ENCODE measurements at places on chromosomes 5 and 9.

- no peak for DNase-seq
These were observed 732 bp upstream of the MCIDAS start for GRCh38 chr5:55227664-55228430.

- DNase-seq = no peak
These were observed 513.7 kb downstream of the CDK5RAP2 start for GRCh38 chr9:120066315-120066714.

DNA sequence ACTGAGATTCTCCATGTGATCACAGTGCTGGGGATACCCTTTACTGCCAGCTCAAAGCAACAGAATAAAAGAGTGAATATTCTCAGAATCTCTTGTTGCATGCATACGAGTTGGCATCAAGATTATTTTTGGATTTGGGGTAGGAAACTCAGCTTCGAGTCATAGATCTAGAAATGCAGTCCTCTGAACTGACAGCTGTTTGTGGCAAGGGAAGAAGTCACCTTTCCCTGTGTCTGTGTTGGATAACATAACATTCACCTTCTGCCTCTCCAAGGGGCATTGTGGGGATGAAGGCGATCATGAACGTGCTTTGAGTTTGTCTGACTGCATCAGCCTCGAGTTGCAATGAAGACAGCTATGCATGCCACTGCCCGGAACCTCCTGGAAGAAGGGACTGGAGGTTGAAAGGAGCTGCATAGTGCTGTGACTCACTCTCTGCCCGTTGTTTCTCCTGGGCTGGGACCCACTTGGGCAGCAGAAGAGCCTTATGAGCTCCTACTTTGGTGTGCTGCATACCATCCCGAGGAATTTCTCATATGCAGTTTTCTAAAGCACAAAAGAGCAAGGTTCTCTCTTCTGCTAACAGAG, 231.7 kb downstream of the ARHGAP26 start:
- DNase-seq = no peak

GRCh38 chr5:58188262-58188651, 271.6 kb downstream of the PLK2 start:
- DNase-seq = no peak

- no peak for DNase-seq
These were observed 68.0 kb downstream of the POU5F2 start for GRCh38 chr5:93673316-93673954.

- no peak for DNase-seq
These were observed 158.3 kb upstream of the MAP3K1 start for GRCh38 chr5:56656846-56657726.

DNA sequence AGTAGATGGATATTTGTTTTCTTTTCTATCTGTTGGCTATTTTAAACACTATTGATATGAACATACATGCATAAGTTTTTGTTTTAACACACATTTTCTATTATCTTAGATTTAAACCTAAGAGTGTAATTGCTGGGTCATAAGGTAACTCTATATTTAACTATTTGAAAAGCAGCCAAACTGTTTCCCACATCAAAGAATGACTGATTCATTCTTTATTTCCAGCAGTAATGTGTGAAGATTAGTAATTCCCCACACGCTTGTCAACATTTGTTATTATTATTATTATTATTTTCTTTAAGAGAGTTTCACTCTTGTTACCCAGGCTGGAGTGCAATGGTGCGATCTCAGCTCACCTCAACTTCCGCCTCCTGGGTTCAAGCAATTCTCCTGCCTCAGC, 1495.8 kb downstream of the EFNA5 start:
- no peak for DNase-seq

DNA sequence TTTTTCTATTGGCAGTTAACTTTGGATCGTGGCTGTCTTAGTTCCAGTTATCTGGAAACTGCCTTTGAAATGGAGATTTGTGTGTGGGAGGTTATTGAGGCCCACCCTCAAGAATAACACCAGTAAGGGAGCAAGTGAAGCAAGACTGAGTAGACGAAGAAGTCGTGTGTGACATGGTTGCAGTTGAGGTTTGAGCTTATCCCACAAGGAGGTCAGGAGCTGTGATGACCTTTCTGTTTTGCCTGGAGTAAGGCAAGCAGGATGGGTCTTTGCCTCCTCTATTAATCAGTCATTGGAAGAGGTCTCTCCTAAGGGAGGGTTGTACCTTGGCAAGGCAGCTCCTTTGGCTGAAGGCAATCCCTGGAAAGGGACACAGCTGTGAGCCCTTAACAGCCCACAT, 49.6 kb upstream of the CTXN3 start:
- no peak for DNase-seq

DNA sequence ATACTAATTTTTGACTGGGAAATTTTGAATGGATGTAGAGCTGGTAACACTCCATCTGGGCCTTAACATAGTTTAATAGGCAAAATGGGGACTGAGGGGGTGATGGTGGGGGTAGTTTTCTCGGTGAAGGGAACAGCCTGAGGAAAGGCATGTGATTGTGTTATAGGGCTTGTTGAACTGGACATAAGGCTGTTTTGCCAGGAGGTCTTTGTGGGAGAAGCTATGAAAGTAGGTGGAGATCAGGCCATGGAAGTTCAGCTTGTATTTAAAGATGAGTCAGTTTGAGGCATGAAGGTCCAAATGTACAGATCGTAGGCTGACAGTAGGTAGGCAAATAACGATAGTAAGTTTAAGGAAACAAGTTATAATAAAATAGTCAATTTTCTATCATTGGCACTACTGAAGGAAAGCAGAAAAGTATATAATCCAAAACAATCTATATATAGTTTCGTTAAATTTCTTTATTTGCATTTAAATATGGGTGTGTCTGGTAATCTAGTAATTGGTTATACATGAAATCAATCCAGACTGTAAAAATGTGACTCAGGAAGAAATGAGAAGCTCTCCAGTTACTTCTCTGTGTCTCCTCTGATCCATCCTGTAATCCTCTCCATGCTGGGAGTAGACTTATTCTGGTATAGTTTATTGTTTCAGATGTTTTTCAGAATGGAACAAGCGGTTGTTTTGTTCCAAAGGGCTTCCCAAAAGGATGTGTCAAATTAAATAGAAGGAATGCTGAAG, 2.8 kb downstream of the CSNK1G3 start:
- DNase-seq = no peak

DNA sequence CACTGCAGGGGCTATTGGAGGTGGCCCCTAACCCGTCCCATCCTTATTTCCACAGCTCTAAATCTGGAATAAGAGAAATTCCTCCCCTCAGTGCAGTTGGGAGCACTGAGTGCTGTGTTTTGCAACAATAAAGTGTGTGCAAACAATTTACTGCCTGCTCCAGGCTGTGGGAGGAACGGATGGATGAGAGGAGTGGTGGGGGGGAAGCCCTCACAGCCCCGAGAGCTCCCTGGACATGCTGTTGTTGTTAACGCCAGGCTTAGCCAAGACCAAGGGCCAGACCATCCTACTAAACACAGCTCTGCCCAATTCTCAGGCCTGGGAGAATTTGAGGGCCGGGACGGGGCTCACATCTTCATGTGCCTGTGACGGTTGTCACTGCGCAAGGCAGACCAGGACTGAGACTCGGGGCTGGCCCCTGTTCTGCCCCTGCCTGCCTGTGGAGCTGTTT, 200.2 kb downstream of the DAB2IP start:
- DNase-seq = no peak

DNA sequence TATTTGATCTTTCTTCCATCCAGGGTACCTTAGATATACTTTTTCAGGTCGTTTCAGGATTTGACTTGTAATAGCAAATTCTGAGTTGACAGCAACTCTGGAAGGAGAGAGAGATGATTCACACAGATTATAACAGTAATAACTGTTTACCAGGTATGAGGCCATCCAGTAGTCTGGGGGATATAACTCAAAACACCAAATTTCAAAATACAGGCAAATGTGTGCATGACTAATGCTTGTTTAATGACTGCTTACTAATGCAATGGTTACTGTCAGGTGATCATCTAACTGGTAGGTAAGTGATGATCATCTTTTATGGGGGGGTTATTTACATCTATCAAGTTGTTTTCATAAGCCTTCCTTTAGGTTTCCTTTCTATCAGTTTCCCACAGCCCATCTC, 412.3 kb downstream of the MAT2B start:
- DNase-seq = no peak

DNA sequence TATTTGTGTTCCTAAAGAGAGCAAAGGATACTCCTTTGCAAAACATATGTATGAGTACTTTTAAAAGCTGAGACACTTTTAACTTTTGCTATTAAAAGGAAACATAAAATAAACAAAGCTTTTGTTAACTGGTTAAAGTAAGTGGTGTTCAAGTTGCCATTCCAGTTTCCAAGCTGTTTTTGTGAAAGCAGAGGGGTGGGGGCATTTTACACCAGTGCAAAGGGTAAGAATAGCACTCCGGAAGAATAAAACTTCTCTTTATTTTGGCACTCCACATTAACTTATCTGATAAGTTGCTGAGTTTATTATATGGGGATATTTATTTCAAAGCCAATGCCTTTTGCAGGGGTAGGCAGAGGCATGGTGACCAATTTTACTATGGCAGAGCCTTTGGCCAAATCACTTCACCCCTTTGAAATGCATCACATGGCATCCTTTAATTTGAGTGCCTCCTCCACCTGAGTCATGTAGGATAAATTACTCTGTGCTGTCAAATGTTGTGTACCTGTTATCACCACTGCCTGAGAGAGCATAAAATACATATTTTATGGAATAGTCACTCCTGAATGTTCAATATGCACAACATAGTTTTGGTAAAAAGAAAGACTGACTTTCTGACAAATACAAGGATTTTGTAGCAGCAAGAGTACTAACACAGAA, 62.9 kb downstream of the MLLT3 start:
- no peak for DNase-seq

GRCh38 chr9:125885405-125886034, 138.3 kb downstream of the PBX3 start:
- no peak for DNase-seq

- no peak for DNase-seq
These were observed 88.2 kb upstream of the ZNF618 start for GRCh38 chr9:113787871-113788270.

DNA sequence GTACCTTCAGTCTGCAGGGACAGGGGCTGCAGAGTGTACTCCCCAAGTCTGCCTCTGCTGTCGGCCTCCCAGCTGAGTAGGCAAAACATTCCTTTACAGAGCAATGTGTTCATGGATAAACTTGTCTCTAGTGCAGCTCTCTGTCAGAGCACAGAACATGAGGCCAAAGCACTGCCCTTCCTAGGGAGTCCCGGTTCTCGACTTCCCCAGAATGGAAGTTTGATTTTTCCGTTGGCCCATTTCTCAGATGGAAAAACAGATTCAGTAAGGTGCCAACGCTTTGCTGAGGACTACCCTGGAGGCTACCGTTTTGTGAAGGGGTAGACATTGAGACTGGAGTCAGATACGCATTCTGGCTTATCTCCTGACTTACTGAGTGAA, 422 bp upstream of the TRIM32 start:
- DNase-seq = no peak

- DNase-seq = no peak
These were observed 4.0 kb upstream of the ZBTB34 start for GRCh38 chr9:126856326-126856877.

GRCh38 chr5:157816682-157817386, 42.1 kb downstream of the CLINT1 start:
- DNase-seq = no peak

DNA sequence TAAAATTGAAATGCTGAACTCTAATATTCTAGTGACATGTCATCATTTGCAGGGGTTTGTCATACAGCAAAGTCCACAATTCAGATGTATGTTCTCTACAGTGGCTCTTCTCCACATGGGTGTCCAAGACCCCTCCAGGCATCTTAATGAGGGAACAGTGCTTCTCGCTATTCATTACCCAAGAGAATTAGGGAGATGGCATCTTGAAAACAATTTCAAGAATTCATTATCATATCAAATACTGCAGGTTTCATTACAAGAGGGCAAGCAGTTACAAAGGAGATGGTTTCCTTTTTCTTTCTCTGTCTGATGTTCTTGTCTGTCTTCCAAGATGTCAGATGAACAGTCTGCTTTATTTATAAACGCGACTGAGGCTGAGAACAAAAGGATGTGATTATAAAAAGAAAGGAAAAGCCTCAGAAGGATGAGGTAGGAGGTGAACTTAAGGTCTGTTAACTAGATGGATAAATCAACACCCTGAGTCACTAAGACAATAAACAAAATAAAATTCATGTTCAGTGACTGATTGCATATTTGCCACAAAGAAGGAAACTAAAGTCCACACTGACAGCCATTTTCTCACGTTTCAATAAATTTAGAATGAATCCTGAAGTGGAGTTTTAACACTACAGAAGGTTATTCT, 326.7 kb upstream of the EFNA5 start:
- DNase-seq = no peak

DNA sequence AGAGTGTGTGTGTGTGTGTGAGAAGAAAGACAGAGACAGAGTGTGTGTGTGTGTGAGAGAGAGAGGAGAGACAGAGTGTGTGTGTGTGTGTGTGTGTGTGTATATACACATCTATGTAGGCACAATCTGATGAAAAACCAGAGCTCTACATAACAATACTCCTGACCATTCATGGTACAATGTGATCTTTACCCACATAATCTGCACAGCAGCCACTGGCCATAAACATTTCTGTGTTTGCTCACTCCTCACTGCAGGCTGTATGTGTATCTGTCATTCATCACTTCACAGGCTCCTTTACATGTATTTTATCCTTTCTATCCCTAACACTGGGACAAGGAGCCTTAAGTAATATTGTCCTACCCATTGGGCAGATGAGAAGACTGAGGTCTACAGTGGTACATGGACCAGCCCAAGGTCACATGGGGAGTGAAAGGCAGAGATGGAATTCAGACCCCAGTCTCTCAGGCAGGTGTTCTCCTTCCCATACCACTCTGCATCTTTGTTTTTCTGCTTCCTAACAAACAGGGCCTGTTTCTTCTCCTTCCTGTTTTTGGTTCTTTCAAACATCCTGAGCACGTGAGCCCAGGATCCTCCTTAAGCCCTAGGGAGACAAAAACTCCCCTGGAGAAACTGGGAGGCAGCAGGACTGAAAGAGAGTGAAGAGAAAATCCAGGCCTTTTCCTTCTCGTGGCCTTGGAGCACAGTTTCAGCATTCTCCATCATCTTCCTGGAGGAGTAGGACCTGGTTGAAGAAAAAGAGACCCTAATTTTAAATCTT, 201.7 kb upstream of the MSX2 start:
- no peak for DNase-seq

DNA sequence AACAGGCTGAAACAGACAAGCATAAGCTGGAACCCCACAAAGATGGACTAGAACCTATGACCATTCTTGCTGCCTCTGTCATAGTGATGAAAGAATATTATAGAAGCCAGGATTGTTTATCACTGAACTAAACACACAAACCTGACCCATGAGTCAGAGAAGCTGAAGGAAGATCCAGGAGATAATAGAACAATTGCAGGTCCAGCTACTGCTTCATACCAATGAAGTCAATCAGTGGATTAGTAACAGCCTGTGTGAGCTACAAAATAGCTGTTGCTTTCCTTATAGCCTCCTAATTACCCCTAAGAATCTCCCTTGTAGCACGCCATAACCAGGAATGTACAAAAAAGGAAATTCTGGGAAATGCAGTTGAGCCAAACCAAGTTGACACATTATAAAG, 459.9 kb upstream of the ZNF462 start:
- no peak for DNase-seq

DNA sequence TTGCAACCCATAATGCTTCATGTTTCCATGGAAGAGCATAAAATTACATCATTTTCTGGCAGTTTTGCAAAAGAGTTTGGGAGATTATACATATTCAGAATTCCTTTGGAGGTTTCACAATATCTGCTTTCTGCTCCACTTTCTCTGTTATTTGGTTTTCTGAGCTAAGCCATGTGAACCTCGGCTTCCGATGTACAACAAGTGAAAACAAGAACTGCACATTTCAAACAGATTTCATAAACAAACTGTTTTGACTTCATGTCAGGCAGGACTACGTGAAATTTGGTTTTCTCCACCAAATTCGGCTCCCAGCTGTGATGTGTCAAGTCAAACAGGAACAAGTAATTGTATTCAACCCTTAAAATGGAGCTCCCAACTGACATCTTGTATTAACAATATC, 609.8 kb downstream of the IRX1 start:
- no peak for DNase-seq

All from NCI-H1092 (cell line).